Coronary artery (tissue), 2 donors: ENCODE measurements at places on chromosomes 2 and 18.

DNA sequence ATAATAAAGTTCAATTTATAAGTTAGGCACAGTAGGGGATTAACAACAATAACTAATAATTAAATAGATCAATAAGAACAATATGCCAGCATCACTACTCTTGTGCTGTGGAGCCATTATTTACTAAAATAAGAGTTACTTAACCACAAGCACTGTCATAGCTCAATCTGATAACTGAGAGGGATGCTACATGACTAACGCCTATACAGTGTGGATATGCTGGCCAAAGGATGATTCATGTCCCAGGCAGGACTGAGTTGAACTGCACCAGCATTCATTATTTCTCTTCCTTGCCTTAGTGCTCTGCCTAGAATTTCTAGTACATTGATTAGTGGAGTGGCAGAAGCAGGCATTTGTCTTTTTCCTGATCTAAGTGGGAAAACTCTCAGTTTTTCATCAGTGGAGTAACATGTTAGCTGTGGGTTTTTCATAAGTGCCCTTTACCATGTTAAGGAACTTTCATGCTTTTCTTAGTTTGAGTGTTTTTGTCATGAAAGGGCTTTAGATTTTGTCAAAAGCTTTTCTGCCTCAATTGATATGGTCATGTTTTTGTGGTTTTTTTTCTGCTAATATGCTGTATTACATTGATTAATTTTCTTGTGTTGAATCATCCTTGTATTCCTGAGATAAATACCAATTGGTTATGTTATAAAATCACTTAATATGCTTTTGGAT is 21.7 kb downstream of the KIAA1328 start:
- DNase-seq, result no peak

- DNase-seq, result no peak
Measured at GRCh38 chr2:177989029-177989885, 83.3 kb downstream of the PDE11A start.

- DNase-seq, result no peak
Measured at GRCh38 chr2:45124456-45124855, 115.2 kb upstream of the SIX2 start.

DNA sequence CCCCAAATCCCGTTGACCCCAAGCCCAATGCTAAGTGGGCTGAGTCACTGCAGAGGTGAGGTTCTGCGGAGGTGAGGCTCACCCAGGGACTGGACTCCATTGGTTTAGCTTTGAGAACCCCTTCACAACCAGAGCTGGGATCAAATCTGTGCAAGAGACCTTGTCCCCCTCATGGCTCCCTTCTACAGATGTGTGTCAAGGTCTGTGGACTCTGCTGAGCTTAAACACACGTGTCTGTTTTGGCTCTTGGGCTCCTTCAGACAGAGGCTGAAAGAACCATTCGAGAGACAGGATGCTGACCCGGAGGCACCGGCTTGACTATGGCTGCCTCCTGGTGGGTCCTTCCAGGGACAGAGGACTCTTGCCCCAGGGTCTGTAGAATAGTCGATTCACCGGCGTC is 190.3 kb downstream of the LPIN1 start:
- DNase-seq, result no peak

GRCh38 chr2:3728104-3729054 is 25.0 kb downstream of the DCDC2C start:
- DNase-seq, result no peak

DNA sequence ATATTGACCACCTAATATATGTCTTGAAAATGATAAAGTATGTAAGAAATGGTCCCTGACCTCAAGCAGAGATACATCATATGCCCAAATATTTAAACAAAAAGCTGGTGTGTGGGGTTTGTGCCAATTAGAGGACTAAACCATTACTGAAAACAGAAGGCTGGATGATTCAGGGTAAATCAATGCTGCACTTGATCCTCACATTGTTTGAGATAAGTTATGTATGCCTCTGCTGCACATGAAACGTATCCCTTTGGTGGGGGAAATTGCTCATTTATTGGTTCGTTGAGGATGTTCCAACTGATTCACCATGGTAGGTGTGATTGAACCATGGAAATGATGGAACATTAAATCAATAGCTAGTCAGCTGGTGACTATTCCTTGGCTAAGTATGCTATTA is 24.7 kb upstream of the DARS1 start:
- DNase-seq, result no peak

GRCh38 chr2:168626096-168626495 is 170.0 kb downstream of the CERS6 start:
- no peak for DNase-seq
